Right lung (tissue), 10 donors: ENCODE measurements at places on chromosomes 2 and 18. TPM values are rescaled to one million over a fixed set of nuclear protein-coding genes. Genes with fewer than 3 reads are reported as not detected.
A peak's percentile ranks its signal among the peaks of the same experiment; 100 is the strongest.

- peak; percentile 57 for DNase-seq
Measured at GRCh38 chr2:64766841-64767669, 113.3 kb upstream of the SERTAD2 start.

The TUBA3D gene
- 1.0 TPM for polyA plus RNA-seq

DNA sequence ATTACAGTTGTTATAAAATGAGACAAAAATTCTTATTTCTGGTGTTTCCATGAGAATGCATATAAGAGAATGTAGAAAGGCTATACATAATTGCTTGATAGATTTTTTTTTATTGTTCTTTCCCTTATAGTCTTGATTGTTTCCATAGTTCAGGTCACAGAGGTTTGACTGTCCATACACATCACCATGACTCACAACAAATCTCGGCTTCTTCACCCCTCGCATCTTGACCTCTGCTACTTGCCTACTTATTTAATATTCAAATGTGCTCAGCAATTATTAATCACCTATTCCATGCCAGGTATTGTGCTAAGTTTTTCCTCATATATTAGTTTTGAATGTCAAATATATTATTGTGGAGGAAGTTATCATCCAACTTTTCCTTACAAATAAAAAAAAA lies 789.6 kb downstream of the RNF144A start:
- no peak for DNase-seq

- DNase-seq, result no peak
Measured at GRCh38 chr2:122745603-122746002, 990.2 kb downstream of the TSN start.

The CRYGC gene
- polyA plus RNA-seq, result not detected

The CCBE1 gene
- 75.0 TPM for polyA plus RNA-seq

DNA sequence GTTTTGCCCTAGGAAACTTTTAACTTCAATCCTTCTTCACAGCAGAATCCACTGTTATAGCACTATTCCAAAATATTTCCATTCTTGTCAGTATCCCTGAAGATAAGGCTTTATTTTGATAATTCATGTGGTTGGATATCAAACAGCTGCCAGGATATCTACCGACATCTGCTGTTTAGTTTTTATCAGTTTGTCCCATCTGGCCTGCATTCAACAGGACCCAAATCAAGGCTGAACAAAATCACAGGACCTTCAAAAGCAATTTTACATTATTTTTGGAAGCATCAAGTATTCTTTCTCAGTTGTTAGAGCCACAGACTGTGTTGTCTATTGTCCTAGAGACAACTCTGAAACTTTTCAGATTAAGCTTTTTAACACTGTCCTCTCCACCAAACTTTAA lies 429.0 kb upstream of the PIK3C3 start:
- DNase-seq, result no peak

GRCh38 chr18:78659748-78660147 lies 319.9 kb upstream of the SALL3 start:
- no peak for DNase-seq

The PLCL1 gene
- 8.6 TPM for polyA plus RNA-seq

The HNMT gene
- polyA plus RNA-seq, result 58.8 TPM

GRCh38 chr18:7657050-7657449 lies 89.9 kb downstream of the PTPRM start:
- DNase-seq, result no peak

- no peak for DNase-seq
Measured at GRCh38 chr2:205700331-205701132, 18.2 kb downstream of the NRP2 start.

The TMEM198 gene
- 2.6 TPM for polyA plus RNA-seq

The GAREM2 gene
- polyA plus RNA-seq, result 8.0 TPM

The ACYP2 gene
- polyA plus RNA-seq, result 16.5 TPM

DNA sequence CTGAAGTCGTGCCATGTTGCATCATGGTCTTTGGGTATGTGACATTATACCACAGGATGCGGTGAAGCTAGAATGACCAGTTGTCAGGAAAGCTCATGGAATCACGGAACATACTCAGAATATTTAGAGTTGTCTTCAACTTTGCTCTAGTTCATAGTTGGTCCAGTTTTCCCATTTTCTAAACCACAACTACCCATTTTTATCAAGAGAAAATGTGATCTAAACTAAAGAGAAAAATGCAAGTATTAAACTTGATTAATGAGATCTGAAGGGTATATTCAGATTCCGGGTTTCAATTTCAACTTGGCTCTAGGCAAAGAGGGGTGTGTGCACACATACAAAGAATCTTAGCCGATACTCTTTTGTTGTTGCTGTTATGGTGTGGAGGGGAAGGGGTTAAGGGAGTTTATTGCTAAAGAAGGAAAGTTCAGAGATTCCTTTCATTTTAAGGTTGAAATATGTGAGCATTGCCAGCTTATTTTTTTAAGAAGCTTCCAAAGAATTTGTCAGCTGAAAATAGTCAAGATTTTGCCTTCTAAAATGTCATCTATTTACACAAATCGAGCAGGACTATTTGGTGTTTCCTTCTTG lies 516.6 kb upstream of the ZEB2 start:
- DNase-seq, result no peak

DNA sequence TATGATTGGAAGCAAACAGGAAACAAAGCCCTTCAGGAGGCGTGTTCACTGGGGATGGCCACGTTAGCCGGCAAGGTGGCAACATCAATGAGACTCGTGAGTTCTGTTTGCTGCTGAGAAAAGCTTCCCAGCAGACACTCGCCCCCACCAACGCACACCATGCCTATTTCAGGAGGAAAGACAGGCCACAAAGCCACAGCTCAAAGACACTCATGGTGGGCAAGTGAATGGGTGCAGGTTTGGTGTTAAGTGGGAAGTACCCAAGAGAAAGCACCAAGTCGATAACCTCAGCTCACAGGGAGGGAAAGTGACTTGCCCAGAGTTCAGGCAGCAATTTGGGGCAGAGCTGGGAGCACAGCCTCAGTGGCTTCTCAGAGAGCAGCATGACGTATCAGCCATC lies 10.5 kb upstream of the MTERF4 start:
- DNase-seq, result no peak

DNA sequence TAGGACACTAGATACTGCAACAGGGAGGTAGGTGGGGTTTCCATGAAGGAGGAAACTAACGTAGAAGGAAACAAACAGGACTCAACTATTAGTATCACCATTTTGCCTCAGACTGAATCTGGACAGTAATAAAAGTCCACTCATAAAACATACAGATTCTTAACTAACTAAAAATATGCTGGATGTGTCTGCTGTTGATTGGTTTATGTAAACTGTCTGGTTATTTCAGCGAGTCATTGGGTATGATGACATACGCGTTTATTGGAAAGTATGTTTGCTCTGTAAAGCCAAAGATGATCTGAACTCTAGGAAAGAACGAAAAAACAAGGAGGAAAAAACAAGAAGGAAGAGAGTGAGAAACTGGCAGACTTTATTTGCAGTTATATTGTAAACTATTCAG lies 1816.1 kb upstream of the LRRTM1 start:
- DNase-seq, result no peak

The CIB4 gene
- 2.3 TPM for polyA plus RNA-seq
